Dermis blood vessel endothelial cell (primary cell): ENCODE measurements at places on chromosomes 11 and 22. TPM values are rescaled to one million over a fixed set of nuclear protein-coding genes. Genes with fewer than 3 reads are reported as not detected.
A peak's percentile ranks its signal among the peaks of the same experiment; 100 is the strongest.

DNA sequence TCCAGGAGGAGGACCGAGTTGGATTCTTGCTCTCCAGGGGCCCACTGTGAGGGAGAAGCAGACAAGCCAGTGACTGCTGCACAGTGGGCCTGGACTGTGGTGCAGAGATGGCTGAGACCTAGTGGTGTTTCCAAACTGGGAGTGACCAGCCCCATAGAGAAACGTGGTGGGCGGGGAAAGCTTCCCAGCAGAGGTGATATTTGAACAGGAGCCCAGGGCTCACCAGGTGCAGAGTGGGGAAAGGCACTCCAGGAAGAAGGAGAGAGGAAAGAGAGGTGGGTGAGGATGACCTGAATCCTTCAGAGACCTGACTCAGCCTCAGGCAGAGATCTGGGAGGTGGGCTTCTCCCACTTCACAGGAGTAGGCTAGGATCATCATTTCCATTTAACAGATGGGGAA lies 52.1 kb upstream of the RASD2 start:
- no peak for DNase-seq

GRCh38 chr11:19953909-19954308 lies 206.4 kb downstream of the DBX1 start:
- peak; percentile 86 for DNase-seq

DNA sequence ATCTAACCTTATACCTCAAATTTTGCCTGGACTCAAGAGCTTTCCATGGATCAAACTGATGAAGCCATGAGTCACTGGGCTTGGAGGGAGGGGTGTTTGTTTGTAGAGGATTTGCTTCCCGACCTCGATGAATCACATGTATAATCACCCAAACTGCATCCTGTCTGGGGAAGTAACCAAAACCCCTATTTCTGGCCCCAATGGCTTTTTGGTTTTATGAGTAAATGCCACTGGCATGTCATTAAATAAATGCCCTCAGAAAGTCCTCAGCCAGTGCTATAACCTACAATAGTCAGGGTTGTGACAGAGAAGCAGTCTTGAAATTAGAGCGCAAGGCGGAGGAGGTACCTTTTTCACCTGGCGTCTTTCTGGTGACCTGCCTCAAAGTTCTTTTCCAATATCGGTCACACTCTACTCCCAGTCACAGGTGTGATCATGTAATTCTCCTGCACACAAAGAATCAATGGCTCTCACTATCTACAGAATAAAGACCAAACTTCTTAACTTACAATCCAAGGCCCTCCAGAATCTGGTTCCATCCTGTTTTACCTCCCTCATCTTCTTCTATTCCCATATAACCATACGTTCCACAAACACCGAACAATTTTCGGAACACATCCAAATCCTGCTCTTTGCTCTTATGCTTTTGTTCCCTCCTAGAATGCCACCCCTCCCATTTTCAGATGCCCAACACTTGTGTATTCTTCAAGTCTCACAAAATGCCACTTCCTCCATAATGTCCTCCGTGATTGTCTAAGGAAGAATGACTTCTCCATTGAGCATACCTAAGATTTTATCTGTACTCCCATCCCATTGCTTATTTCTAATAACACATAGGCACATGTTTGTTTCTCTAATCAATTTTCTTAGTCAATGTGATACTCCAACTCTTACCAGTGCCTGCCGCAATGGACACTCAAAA lies 81.3 kb upstream of the BLID start:
- peak; percentile 96 for DNase-seq

GRAP2 gene
- total RNA-seq, result under 0.01 TPM in 1 of 2 replicates, not detected in the other

MS4A8 gene
- total RNA-seq, result not detected in 2 replicates

NAV2 gene
- total RNA-seq, result 6.8 and 10.0 TPM in 2 replicates

DNA sequence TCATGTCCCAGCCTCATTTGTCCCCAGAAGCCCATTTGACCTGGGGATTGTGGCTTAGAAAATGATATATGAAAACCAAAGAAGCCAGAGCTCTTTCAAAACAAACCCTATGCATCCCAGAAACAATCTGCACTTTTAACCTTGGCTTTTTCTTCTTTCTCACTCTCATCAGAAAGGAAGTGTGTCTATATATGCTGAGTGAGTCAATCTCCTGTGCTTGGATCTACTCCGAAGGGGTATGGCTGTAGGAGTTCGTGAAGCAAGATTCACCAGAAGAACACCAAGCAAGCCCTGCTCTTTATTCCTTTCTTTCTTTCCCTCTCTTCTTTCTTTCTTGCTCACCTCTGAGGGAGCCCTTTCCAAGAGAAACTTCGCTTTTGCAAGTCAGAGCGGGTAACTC lies 636 bp downstream of the PAMR1 start:
- no peak for DNase-seq

MMP12 gene
- total RNA-seq, result not detected in 2 replicates
